ENCODE measurements at places on chromosomes 1 and 21. TPM values are rescaled to one million over a fixed set of nuclear protein-coding genes. Genes with fewer than 3 reads are reported as not detected.

Gene CALML6
- total RNA-seq, result 0.12 TPM

Gene OR2AJ1
- not detected for total RNA-seq

Gene CAMK1G
- not detected for total RNA-seq

Gene PCP4
- total RNA-seq, result not detected

Gene MCM3AP
- total RNA-seq, result 28.9 TPM
